T-helper 2 cell (primary cell): ENCODE measurements at places on chromosomes 11 and 22.
A peak's percentile ranks its signal among the peaks of the same experiment; 100 is the strongest.

DNA sequence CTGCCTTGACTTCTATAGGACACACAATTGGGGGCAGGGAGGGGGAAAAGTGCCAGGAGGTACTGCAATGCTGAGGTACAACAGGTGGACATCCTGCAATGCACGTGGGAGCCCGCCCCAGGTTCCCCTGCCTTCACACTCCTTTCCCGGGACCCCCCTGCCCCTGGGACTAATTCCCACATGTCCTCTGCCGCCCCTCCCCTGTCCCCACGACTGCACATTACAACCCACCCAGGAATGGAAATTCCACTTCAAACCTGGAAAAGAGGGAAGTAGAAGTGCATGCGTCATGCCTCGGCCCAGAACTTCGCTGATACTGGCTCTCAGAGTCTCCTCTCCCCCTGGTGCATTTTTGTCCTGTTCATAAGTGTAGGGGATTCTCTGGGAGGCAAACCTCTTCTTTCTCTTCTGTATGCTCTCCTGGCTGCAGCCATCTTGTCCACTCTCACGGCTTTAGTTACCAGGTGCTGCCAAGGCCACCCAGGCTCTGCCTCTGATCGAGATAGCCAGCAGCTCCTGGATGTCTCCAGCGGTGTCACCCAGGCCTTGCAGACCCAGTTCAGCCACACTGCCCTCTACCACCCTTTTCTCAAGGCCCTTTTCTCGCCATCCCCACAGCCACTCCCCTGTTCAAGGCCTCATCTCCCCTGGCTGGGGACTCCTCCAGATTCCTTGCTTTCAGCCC, 43.7 kb downstream of the GDPD5 start:
- DNase-seq, result no peak

DNA sequence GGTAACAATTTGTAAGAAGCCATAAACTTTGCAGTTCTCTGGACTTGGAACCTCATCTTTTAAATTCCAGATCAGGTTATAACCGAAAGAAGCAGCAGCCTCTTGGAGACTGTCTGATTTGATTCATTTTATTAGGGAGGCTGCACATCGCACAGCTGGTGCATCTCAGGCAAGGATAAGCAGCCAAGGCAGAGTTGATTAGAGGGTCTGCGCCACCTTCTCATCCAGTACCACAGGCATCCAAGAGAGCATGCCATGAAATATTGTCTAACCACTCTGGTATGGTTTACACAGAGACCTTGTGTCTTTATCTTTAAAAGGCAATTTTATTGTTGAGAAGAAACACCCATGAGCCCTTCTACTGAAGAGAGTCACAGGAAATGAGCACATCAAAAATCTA, 16.2 kb upstream of the CWF19L2 start:
- DNase-seq, result no peak

GRCh38 chr11:127063241-127063640, 62.7 kb upstream of the KIRREL3 start:
- DNase-seq, result no peak

DNA sequence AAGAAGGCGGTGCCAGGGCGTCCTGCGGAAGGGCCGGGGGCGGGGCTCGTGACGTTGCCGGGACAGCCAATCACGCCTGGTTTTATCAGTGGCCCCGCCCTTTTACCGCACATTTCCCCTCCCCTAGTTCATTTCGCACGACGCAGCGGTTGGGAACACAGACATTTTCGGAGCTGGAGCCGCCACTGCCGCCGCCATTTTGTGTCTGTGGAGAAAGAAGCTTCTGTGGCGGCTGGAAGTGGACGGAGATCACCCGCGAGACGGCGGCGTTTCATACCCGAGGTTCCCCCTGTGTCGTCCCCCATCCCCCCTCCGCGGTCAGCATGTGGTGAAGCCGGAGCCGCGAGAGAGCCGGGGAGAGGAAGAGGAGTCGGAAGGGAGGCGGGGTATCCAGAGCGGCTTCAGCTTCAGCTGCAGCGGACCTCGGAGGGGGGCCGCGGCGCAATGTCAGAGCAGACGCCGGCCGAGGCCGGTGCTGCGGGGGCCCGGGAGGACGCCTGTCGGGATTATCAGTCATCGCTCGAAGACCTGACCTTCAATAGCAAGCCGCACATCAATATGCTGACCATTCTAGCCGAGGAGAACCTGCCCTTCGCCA, at the start of gene PCF11:
Gene PCF11, plus strand, starts transcription at position 136 of the 598 bp plus-strand sequence. Its CDS starts 309 bp downstream, at position 445.
- DNase-seq, result no peak

DNA sequence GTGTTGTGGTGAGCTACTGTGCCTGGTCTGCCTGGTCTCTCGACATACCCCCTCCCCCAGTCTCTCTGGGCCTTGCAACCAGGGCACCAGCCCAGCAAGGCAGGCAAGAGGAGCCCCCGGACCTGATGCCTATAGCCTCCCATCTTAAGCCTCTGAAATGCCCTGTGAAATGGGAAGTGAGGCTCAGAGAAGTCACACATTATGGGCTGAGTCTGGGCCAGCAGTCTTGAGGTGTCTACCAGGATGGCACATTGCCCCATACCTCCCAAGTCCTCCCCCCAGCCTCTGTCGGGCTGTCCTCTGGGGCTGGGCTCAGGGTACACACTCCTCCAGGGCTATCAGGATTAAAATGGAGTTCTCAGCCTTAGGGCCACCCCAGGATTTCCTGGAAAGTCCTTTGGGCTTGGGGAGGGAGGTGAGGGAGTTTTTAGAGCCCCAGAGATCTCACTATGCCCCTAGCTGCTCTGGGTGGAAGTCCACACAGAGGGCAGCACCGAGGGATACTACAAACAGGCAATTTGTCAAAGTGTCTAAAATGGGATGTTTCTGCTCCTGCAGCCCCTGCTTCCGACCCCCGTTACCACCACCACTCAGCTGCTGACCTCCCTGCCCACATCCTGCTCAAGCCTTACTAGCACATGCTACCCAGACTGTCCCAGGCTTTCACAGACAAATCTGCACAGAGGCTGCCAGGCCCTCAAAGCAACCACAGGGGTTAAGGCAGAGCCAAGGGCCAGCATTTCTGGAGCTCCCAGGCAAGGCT, 3.1 kb upstream of the SH3BP1 start:
- DNase-seq, result peak; percentile 27

GRCh38 chr22:25360411-25360810, 141.0 kb downstream of the CRYBB2 start:
- no peak for DNase-seq

GRCh38 chr22:46107753-46108563, 42.4 kb upstream of the PPARA start:
- DNase-seq, result no peak

- no peak for DNase-seq
These were observed 10.1 kb downstream of the COA4 start for GRCh38 chr11:73866586-73866996.

GRCh38 chr11:9574622-9575259, 1.3 kb downstream of the WEE1 start:
- no peak for DNase-seq

- no peak for DNase-seq
These were observed 45.5 kb upstream of the ME3 start for GRCh38 chr11:86717817-86718501.

- no peak for DNase-seq
These were observed 27.2 kb downstream of the OR2AT4 start for GRCh38 chr11:75069473-75069872.

DNA sequence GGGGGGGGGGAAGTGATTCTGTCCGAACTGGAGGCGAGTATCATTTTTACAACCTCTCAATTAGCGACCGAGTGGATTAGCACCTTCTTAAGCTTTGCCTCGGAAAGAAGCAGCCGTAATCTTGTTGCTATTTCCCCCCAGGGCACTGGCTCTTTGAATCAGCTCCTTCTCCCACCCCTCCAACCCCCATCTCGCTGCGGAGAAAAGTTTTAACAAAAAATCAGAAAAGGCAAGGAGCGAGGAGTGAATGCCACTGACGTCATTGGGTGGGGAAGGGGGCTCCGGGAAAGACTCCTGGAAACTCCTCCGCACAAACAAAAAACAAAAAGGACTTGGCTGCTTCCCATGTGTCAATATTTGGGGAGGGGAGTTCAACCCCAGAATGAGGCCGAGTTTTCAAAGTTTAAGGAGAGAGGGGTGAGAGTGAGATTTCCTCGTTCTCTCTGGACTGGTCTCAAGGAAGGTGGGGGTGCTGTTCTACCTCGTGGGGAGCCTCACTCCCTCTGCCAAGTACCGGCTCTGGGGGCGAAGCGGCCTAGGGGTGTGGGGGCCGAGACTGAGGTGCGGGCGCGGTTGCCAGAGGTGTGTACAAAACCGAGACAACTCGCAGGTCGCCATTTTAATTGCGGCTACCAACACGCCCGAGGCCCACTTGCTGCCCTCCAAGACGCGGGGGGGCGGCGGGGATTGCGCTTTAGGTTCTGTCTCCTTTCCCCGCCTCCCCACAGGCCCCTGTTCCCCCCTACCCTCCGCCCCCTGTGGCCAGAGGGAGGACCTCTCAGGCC, 2.5 kb upstream of the PAX6 start:
- DNase-seq, result no peak

DNA sequence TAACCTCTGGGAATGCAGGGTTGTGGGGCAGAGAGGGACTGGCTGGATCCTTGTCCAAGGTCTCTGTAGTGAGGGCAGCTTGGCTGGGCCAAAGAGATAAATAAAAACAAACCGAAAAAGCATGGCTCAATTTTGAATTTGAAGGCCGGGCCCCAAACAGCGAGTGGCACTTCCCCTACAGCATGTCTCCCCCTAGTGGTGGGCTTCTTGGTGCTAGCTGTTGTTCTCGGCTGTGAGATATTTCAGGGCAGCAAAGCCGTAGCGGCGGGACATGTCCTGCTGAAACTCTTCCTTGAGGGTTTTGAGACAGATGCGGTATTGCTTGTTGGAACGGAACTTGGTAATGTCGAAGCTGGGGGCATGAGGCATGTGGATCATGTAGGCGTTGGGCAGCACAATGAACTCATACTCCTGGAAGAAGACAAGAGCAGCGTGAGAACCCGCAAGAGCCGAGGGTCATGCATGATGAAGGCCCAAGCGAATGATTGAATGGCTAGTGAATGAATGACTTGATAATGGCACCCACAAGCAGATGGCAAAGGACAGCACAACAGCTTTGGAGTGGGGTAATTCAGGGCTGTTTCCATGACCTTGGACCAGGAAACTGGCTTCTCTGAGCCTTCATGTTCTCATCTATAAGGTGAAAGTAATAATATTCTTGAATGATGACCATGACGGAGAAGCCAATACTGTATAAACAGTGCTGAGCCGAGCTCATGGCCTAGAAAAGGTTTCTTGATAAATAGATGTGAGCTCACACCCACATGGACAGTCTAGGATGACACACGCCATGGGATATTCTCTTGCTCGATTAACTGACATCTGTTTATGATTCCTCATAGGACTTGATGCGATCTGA, 216.3 kb upstream of the SYN3 start:
- peak; percentile 22 for DNase-seq

DNA sequence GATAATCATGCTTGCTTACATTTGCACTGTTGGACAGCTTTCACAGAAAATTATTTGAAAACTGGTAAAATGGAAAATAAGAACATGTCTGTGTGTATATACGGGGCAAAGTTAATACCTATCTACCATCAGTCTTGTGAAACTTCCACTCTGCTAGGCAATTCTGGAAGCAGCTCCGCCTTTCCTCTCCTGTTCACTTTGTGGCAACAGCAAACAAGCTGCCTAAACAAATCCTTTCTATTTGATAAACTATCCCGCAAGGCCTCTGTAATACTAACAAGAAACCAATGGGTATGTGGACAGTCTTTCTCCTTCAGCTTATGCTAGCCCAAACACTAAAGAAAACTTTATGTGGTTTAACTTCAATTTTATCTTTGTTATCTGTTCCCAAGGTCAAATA, 39.2 kb upstream of the RAPSN start:
- no peak for DNase-seq

GRCh38 chr11:74070723-74071492, 62.0 kb upstream of the UCP3 start:
- DNase-seq, result no peak
